ENCODE measurements at places on chromosomes 13 and 19.

GRCh38 chr19:48779636-48780035 is 24.3 kb downstream of the FGF21 start:
- no peak for DNase-seq

GRCh38 chr19:45528744-45529419 is 21.6 kb downstream of the VASP start:
- no peak for DNase-seq

- peak; percentile 58 for DNase-seq
Measured at GRCh38 chr19:8655340-8655709, 24.9 kb downstream of the NFILZ start.

- DNase-seq, result no peak
Measured at GRCh38 chr13:51342706-51343105, 3.2 kb downstream of the SERPINE3 start.

DNA sequence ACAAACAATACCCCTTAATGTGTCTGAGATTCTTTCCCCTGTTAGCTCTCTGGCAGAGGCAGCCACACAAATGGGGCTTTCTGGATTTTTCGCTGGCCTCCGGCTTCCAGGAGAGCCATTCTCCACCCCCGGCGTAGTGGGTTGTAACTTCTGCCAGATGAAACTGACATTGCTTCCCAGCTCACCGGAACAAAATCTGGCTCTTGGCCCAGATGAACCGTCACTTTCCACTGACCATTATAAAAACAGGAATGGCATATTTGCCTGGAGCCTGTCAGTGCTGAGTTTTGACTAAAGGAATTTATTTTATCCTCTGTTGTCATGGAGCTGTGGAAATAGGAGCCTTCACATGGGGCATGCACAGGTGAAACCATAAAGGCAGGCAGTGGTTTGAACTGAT is 120.6 kb upstream of the GPR12 start:
- no peak for DNase-seq

DNA sequence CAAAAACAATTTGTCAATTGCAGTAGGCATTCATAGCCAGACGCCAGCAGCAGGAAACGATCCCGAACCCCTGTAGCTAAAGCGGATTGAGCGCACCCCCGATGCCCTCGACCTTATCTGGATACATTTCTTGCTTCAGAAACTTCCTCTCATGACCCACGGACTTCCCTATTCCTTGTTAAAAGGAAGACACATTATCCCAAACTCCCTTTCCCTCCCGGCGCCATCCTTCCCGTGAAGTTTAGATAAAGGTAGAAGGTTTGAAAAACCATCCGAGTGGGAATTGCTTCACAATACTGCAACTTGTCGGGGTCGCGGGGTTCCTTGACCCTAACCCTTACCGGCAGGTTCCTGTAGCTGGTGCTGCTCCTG is 977 bp downstream of the PCDH20 start:
- DNase-seq, result no peak

- DNase-seq, result no peak
Measured at GRCh38 chr19:35911173-35911572, 3.1 kb upstream of the TYROBP start.

GRCh38 chr13:63843766-63844699 is 2428.4 kb upstream of the PCDH20 start:
- DNase-seq, result no peak

GRCh38 chr13:20769091-20769490 is 4.7 kb downstream of the EEF1AKMT1 start:
- DNase-seq, result no peak

- no peak for DNase-seq
Measured at GRCh38 chr19:47507012-47507411, 7.9 kb downstream of the NAPA start.

DNA sequence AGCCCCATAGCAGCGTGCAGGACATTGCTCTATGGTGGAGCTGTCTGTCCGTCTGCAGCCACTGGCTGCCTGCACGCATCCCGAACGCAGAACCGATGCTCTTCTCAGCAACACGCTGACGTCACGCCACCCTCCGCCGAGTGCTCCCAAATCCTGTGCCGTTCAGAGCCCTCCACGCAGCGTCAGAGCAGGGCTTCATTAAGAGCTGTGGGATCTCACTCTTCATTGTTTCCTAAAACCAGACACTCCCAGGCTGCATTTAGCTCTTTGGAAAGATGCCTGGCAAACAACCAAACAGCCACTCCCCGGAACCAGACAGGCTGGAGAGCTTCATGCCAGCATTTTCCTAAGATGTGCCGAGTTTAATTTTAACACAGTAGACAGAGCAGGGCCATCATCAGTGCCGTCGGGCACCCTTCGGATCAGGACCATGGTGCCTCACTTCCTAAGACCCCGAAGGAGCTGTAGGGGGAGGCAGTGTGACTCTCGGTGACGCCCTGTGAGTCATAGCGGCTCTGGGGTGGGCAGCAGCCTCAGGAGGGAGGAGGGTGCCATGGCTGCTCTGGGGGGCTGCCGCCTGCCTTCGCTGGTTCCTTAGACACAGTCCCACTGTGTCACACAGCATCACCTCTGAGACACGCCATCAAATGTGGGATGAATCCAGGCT is 131.5 kb upstream of the MCF2L start:
- DNase-seq, result no peak
